ENCODE measurements at places on chromosomes 16 and 17.

DNA sequence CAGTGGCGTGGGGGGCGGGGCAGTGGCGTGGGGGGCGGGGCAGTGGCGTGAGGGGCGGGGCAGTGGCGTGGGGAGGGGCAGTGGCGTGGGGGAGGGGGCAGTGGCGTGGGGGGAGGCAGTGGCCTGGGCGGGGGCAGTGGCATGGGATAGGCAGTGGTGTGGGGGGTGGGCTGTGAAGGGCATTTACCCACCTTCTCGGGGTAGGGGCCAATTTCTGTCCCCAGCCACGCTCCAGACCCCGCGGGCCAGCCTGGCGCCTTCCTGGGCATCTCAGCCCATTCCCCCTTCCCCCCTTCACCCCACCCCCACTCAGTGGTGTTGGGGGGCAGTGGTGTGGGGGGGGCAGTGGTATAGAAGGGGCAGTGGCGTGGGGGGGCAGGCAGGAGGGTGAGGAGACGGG is 92.7 kb downstream of the LITAF start:
- no peak for DNase-seq

DNA sequence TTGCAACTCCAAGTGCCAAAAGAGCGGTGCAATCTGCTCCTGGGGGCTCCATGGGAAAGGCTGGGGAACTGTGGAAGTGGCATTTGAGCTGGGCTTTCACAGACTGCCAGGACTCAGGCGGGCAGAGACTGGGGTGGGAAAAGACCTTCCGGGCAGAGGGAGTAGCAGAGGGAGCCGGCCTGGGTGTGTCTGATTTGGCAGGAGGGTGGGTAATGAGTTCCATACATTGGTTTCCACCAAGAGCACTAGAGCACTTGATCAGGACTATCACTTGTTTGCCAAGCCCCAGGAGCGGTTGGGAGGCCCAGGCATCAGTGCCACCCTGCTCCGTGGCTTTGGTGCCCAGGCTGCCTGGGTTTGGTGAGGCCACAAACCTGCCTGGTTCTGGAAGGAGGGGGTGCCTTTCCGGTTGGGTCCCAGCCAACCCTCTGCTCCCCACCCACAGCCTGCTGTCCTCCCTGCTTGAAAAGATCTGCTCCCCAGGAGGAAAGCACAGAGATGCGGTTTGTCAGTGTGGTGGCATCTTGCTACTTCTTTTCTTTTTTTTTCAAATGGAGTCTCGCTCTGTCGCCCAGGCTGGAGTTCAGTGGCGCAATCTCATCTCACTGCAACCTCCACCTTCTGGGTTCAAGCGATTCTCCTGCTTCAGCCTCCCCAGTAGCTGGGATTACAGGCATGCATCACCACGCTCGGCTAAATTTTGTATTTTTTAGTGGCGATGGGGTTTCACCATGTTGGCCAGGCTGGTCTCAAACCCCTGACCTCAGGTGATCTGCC is 3.5 kb upstream of the TRIM47 start:
- no peak for DNase-seq

DNA sequence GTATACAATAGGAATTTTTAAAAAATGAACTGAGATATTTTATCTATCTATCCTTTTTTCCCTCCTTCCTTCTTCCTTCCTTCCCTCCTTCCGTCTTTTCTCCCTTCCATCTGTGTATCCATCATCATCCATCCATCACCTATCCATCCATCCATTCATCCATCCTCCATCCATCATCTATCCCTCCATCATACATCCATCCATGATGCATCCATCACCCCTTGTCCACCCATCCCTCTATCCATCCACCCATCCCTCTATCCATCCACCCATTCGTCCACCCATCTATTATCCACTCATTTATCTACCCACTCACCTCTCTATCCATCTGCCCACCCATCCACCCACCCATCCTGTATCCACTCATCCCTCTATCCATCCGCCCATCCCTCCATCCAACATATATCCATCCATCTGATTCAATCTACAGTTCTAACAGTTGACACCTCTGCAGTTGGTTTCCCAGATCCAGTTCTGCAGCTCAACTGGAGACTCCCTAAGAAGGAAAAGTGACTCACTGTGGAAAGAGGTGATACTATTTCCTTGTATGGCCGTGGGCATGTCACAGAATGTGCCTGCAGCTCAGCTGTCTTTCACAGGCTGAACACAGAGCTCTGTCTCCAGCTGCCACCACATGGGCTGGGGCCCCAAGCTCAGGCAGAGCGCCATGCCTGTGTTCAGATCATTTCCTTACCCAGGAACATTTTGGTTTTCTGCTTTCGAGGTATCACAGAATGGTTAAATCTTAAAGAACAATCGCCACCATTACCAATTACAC is 130.8 kb downstream of the XYLT1 start:
- DNase-seq: no peak

- no peak for DNase-seq
Measured at GRCh38 chr16:53745086-53745485, 41.1 kb downstream of the FTO start.

- DNase-seq: no peak
Measured at GRCh38 chr17:45907750-45908395, 13.5 kb downstream of the MAPT start.

GRCh38 chr16:734208-734980 is 6.4 kb downstream of the CIAO3 start:
- no peak for DNase-seq
